ENCODE measurements at places on chromosomes 6 and 20. TPM values are rescaled to one million over a fixed set of nuclear protein-coding genes. Genes with fewer than 3 reads are reported as not detected.

DNA sequence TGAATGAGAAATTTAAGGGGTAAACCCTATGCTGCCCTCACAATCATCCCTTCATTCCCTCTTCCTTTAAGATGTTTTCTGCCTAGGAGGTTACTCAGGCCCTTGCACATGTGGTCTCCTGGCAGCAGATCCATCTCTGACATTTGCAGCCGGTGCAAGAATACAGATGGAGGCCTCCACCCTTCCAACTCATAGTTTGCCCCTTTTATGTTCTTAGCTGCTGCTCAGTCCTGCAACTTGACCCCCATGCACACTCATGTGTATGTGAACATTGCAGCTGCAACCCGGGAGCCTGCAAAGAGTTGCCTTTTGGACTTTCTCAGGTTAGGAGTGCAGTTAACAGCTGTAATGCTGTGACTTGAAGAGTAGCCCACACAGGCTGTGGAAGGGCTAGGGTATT, 131.9 kb upstream of the SGK1 start:
- DNase-seq: no peak

- no peak for DNase-seq
These were observed 117.9 kb upstream of the AKAP12 start for GRCh38 chr6:151121900-151122299.

Gene CCDC170
- total RNA-seq: 5.2 TPM

Gene NINL
- total RNA-seq: 47.1 TPM

DNA sequence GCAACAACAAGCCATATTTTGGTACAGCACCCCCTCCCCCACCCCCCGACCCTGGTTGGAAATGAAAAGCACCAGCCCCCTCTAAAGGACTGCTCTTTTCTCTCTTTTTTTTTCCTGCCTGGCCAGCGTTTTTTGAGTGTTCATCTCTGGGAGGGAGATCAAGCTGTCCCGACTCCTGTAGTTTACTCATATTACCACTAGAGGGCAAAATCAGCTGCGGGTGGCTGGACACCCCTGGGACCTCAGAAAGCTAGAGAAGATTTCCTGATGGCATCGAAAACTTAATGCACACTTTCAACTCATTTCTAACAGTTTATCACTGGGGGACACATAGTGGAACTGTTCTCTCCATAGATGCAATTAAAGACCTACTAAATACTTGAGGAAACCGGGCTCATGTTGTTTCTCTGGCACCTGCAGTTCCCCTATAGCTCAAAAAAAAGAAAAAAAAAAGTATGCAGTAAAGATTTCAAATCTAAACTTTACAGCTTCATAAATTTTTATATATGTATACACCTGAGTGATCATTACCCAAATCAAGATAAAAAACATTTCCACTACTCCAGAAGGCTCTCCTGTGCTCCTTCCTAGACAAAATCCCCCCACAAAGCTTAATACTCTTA, 24.4 kb downstream of the CNBD2 start:
- peak; percentile 62 for DNase-seq

GRCh38 chr6:21246075-21246474, 347.5 kb upstream of the SOX4 start:
- DNase-seq: no peak

- DNase-seq: no peak
These were observed 10.4 kb upstream of the THBS2 start for GRCh38 chr6:169263836-169264608.

Gene BPI
- 0.67 TPM for total RNA-seq

DNA sequence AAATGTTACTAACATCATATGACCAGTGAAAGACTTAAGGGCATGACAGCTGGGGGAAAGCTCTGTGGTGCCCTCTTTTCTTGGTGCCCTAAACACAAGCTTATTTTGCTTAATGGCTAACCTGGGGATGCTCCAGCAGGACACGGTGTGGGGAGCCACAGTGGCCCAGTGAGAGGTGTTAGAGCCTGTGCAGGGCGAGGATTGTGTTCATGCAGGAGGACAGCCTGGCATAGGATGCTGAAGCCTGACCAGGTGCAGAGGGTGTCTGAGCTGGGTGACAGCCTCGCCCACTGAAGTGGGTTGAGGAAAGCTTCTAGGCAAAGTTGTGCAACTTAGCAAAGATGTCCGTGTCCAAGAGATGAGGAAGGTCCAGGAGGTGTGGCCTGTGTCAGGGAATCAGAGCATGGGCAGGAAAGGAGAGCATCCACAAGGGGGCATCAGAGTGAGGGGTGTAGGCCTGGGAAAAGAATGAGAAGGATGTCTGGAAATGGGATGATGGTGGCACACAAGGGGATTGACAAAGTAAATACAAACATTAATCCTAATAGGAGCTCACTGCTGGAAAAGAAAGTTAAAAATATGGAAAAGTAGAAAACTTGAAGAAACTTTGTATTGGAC, 33.9 kb downstream of the SLC17A4 start:
- DNase-seq: no peak

Gene TUBB1
- 1.5 TPM for total RNA-seq

DNA sequence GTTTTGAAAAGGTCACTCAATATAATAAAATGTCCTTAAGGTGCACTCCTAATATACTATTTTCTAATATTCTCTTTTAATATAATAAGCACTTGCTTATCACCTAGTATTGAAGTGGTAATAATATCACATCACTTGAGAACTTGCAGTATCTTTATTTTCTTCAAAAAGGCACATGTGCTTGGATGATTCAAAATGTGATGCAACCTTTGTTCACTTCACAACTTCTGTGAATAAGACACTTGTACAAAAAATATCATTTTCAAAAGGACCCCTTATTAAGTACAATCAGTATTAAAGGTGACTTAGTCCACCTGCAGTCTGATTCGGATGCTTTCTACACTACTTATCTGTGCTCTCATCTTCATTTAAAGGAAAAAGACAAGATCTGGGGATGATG, 3.4 kb downstream of the PRELID3B start:
- no peak for DNase-seq

Gene TP53TG5
- total RNA-seq: not detected

- DNase-seq: peak; percentile 71
These were observed 38.8 kb downstream of the SRC start for GRCh38 chr20:37384683-37385174.

GRCh38 chr6:109896341-109896740, 81.8 kb upstream of the GPR6 start:
- no peak for DNase-seq

GRCh38 chr6:74420221-74420620, 724.2 kb downstream of the CD109 start:
- DNase-seq: no peak

Gene ACSS1
- 39.7 TPM for total RNA-seq

- no peak for DNase-seq
These were observed 37.1 kb downstream of the OTOR start for GRCh38 chr20:16785226-16785625.

GRCh38 chr6:10618409-10618808, 76.0 kb downstream of the C6orf52 start:
- no peak for DNase-seq

DNA sequence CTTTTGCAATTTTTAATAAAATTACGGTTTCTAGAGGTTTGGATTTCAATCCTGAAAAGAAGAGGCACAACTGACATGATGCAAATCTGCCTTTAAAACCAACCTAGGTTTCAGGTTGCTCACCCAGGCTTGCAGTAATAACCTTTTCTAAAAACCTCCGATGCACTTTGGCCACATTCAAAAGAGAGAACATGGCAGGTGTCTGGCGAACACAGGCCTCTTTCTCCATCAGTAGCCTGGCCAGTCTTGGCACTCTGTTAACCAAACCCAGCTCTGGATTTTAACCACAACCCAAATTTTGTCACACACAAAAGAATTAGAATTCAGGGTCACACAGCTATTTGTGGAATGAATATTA, 55.8 kb upstream of the MAFB start:
- DNase-seq: no peak

Gene MMP24
- total RNA-seq: 13.5 TPM

DNA sequence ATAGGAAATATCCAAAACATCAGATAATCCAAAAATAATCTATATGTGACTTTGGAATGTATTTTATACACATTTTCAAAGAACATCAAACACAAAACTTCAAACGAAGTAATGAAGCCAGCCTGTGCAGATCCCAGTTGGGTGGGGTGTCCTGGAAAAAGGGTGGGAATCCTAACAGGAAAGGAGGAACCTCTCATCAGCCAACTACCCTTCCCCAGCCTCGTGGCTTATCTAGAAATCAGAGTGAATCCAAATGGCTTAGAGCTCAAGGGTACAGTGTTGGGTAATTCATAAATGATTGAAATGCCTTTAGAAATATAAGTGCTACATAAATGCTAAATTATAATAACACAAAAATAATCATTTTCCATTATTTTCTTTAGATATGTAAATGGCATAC, 115.1 kb upstream of the SOX4 start:
- no peak for DNase-seq

GRCh38 chr6:33904050-33904746, 100.4 kb upstream of the MLN start:
- DNase-seq: peak; percentile 24

DNA sequence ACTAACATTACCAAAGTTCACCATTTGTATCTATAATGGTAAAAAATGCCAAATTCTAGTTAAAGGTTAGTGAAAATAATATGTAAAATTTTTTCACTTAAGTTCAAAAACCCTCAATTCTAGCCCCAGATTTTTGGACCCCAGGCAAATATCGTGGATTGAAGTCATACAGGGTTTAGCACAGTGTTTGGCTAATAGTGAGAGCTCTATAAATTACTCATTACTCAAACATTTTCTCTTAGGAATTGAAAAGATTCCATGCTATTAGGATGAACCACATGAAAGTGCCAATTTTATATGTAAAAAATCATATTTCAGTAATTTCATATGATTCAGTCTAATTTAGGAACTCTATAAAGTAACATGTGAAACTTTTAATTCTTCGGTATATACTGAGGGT, 170.3 kb upstream of the PREP start:
- DNase-seq: no peak

DNA sequence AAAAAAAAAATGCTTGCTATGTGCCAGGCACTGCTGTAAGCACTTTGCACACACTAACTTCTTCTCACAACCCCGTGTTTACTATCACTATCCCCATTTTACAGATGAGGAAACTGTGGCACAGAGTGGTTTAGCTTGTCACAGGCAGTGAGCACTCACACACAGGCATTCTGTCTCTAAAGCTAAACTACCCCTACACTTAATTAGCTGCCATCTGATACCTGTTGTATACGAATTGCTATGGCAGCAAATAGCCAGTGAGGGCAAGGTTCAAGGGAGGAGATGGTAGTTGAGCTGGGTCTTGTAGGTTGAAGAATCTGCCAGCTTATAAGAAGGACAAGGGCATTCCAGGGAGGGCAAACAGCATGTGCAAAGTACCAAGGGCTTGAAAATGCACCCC, 5.2 kb downstream of the TNNC2 start:
- no peak for DNase-seq

DNA sequence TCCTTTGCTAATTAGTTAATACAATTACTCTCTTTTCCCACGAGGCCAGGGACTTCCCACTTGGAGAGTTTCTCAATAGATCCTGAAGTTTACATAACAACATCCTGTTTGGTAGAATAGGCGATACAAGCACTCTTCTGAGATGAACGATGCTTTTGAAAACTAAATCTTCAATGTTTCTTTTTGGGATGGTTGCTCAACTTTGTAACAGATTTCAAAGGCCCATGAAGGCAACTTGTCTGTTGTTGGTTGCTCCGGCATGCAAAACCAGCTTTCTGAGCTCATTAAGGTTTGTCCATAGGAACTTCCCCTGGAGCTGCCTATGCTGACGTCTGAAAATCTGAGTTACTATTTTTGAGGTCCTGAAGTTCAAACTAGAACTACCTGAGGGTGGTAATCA, 25.9 kb upstream of the ROS1 start:
- DNase-seq: no peak

- no peak for DNase-seq
These were observed 164.9 kb downstream of the THBS2 start for GRCh38 chr6:169088762-169089161.

Gene BPIFA2
- not detected for total RNA-seq

- no peak for DNase-seq
These were observed 153.0 kb upstream of the UST start for GRCh38 chr6:148593813-148594170.

DNA sequence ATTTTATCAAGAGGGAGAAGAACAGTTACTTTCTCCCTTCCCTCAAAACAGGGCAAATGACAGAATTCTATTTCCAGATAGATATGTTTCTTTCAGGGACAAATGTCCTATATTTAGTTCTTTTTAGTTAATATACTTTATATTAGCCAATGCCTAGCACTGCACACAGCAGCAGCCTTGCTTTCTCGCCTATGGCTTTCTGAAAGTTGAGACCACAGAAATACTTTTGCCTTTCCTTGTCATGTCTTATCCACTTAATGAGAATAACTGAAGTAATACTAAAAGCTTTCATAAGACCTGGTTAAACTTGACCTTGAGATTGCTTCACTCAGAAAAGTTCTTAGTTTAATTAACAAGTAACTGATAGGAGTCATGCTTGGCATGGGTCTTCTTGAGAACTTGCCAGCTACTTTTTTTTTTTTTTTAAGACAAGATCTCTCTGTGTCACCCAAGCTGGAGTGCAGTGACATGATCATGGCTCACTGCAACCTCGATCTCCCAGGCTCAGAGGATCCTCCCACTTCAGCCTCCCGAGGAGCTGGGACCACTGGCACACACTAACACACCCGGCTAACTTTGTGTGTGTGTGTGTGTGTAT, 159.3 kb downstream of the CDKAL1 start:
- no peak for DNase-seq

GRCh38 chr6:12916420-12917136, 200.0 kb downstream of the PHACTR1 start:
- DNase-seq: no peak

- no peak for DNase-seq
These were observed 16.9 kb upstream of the FOXC1 start for GRCh38 chr6:1592852-1593251.

- no peak for DNase-seq
These were observed 33.9 kb downstream of the TXLNB start for GRCh38 chr6:139257821-139258398.

Gene SLPI
- 1,957 TPM for total RNA-seq

- peak; percentile 53 for DNase-seq
These were observed 150.4 kb upstream of the QKI start for GRCh38 chr6:163263998-163264661.

All from upper lobe of left lung (tissue), 6 donors.